ENCODE measurements at places on chromosomes 3 and 15. TPM values are rescaled to one million over a fixed set of nuclear protein-coding genes. Genes with fewer than 3 reads are reported as not detected.

DNA sequence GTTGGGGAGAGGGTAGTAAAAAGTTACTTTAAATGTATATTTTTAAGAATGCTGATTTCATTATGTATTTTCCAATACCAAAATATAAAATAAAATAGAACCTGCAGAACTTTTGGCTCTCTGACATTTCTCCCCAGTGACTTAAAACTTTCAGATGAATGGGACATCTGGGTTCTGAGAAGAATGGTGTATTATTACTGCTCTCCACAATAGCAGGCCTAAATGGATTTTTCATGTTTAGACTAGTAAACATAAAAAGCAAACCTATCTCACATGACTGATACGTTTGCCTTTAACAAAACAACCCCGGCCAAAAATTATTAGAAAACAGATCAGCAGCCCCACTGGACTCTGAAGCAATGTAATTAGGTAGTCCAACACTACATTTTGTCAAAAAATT lies 73.8 kb downstream of the FHIT start:
- no peak for DNase-seq

DNA sequence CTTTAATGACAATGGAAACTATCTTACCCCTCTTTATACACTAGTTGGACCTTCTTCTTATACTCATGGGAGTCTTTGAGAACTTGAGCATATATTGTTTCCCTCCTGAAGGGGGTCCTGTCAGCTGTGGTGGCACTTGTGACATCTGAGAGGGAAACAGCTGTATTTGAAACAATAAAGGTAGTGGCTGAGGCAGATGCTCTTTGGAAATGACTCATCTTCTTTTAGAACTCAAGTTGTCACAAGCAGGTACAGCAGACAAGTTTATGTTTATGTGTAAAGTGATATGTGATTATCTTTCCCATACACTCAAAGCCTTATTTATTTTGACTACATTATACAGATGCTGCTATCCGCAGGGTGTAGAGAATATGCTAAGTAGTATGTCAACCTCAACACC lies 220.0 kb upstream of the GRM7 start:
- DNase-seq = no peak

- DNase-seq = no peak
Measured at GRCh38 chr3:48553361-48553760, 3.2 kb downstream of the PFKFB4 start.

- no peak for DNase-seq
Measured at GRCh38 chr15:40428185-40428584, 12.6 kb upstream of the BAHD1 start.

- no peak for DNase-seq
Measured at GRCh38 chr15:76377217-76377616, 40.6 kb downstream of the ISL2 start.

The ATP13A3 gene
- total RNA-seq = 78.3 TPM

The TGM4 gene
- total RNA-seq = not detected

The ERICH6 gene
- not detected for total RNA-seq

The UACA gene
- total RNA-seq = 1.0 TPM

Measured in activated CD8-positive, alpha-beta memory T cell treated with anti-CD3 and anti-CD28 coated beads, Interleukin-2, amount 10 ng/mL, durations not matched to agents 7 days and 5 days (primary cell).